ENCODE measurements at places on chromosomes 2 and 18. TPM values are rescaled to one million over a fixed set of nuclear protein-coding genes. Genes with fewer than 3 reads are reported as not detected.

- no peak for DNase-seq
Measured at GRCh38 chr2:18519914-18520450, 40.5 kb downstream of the RDH14 start.

NXPH2 gene
- not detected for total RNA-seq

DNA sequence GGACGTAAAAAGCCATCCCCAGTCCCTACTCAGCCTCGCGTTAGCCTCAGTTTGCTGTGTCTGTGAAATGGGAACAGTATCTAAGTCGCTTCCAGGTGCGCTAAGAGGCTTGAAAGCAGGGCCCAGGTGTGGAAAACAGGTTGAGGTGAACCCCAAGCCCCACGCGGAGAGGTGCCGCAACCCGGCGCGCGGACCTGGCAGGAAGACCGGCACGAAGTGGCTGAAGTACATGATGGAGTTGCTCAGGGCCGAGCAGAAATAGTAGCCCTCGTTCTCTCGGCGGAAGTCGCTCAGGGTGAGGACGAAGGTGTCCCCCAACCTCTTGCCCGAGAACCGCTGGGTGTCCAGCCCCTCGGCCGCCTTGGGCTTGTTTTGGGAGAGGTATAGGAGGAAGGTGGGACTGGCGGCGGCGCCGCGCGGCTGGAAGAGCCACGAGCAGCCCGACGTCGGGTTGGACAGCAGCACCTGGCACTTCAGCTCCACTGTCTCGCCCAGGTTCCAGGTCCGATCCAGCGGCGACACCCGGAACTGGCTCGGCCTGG lies 508 bp downstream of the CD8A start:
- DNase-seq, result no peak

GRCh38 chr2:113891265-113891959 lies 1.5 kb downstream of the ACTR3 start:
- no peak for DNase-seq

DNA sequence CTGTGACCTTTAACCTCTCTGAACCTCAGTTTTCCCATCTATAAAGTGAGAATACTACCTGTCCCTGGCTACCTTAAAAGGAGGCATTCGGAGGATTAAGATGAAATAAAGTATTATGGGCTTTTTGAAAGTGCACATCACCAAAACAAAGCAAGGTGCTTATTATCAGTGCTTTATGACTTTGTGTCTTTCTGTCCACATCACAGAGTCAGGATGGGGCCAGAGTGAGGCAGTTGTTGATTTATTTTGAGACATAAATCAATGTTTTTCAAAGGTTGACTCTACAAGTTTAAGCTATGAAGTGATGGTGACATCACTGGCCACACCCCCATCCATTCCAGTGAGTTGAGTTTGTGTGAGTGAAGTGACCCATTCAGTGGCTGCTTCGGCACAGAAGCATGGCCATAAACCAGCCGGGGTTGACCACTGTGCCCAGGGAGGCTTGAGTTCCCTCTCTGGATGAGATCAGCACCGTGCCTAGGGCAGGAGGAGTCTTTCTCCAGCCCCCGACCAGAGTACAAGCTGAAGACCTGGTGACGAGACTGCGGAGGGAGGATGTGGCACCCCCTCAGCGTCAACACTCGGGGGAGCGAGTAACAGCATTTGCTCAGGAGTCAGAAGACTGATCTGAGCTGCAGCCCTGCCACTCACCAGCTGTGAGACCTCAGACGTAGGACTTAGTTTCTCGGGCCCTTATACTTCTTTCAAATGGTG lies 89.0 kb upstream of the PPP1CB start:
- DNase-seq, result no peak

- DNase-seq, result no peak
Measured at GRCh38 chr2:133495226-133495625, 73.0 kb downstream of the NCKAP5 start.

GRCh38 chr2:18745431-18746272 lies 156.3 kb upstream of the NT5C1B start:
- DNase-seq, result no peak

DNA sequence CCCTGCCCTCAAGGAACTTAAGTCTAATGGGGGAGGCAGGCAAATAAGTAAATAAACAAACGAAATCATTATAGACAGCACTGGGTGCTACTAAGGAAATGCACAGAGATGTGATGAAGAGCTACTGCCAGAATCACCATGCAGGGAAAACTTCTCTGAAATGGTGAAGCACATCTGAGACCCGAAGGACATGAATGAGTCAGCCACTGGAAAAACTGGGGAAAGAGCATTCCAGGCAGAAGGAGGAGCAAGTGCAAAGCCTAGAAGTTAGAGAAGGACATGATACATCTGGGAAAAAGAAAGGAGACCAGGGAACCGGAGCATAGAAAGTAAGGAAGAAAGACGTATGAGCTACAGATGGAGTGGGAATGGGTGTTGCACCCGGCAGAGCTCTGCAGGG lies 56.8 kb downstream of the TGFA start:
- DNase-seq, result no peak

RPRM gene
- 0.20 TPM for total RNA-seq

- DNase-seq, result no peak
Measured at GRCh38 chr2:108074946-108075345, 88.6 kb downstream of the SLC5A7 start.

GRCh38 chr2:179853108-179853507 lies 8.3 kb downstream of the ZNF385B start:
- DNase-seq, result no peak

DNA sequence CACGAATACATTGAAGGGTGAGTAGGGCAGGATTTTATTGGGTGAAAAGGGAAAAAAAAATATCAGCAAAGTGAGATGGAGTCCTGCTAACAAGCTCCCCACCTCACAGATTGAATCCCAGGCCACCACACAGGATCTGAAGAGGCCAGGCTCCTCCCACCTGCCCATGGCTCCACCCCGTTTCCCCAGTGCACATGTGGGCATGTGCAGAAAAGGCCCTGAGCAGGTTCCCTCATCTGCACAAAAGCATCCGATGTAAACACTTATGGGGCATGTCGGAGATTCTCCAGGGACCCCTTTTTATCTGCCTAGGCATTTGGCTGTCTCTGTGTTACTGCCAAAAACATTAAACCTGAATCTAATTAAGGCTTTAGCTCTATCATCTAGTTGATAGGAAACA lies 35.2 kb downstream of the SKA1 start:
- DNase-seq, result no peak

Data from activated T-helper 1 cell treated with anti-CD3 and anti-CD28 coated beads, Interleukin-12 subunit alpha, Interleukin-12 subunit beta, Interleukin-2, Interleukin-4 antibody, amounts not matched to agents 30 ng/mL and 10 ng/mL and 1 ng/mL, durations not matched to agents 14 hours and 24 hours and 36 hours (primary cell).